ENCODE measurements at places on chromosomes 3 and 15. TPM values are rescaled to one million over a fixed set of nuclear protein-coding genes. Genes with fewer than 3 reads are reported as not detected.

Gene MYLK
- total RNA-seq: 753 TPM

Gene GNAT1
- not detected for total RNA-seq

Gene CCDC54
- total RNA-seq: not detected

Gene TTLL13
- total RNA-seq: not detected

Gene FMN1
- 51.0 TPM for total RNA-seq

Gene CACNA2D3
- not detected for total RNA-seq

Gene C15orf62
- total RNA-seq: 39.3 TPM

Gene NDN
- 38.6 TPM for total RNA-seq

Gene CLN6
- 25.0 TPM for total RNA-seq

Gene GOLGA6L6
- not detected for total RNA-seq

Gene BCL2A1
- total RNA-seq: not detected

Gene C2CD4A
- total RNA-seq: 0.29 TPM

Gene HESX1
- 23.9 TPM for total RNA-seq

Gene MLF1
- 9.9 TPM for total RNA-seq

Gene OSTN
- total RNA-seq: not detected

Gene TMEM62
- total RNA-seq: 65.3 TPM

Gene PAQR9
- not detected for total RNA-seq

Gene ACP3
- total RNA-seq: 3.5 TPM

Gene CLDN16
- total RNA-seq: 0.29 TPM

Gene CD276
- 94.3 TPM for total RNA-seq

GRCh38 chr3:29279286-29279685 lies 1.6 kb upstream of the RBMS3 start:
- H3K27ac ChIP-seq: no peak overlapping the region

DNA sequence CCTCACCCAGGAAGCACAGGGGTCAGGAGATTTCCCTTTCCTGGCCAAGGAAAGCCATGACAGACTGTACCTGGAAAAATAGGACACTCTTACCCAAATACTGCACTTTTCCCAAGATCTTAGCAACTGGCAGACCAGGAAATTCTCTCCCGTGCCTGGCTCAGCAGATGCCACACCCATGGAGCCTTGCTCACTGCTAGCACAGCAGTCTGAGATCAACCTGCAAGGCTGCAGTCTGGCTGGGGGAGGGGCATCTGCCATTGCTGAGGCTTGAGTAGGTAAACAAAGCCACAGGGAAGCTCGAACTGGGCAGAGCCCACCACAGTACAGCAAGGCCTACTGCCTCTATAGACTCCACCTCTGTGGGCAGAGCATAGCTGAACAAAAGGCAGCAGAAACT lies 567.3 kb upstream of the LMCD1 start:
- no peak overlapping the region for H3K27ac ChIP-seq
- H3K4me3 ChIP-seq: no peak overlapping the region
- no peaks in the 10 kb centered on the region for H3K27me3 ChIP-seq
- peak; percentile 42 for DNase-seq
- H3K36me3 ChIP-seq: no peaks in the 10 kb centered on the region

GRCh38 chr3:33202711-33203457 lies 15.7 kb downstream of the SUSD5 start:
- no peaks in the 10 kb centered on the region for H3K36me3 ChIP-seq
- H3K4me3 ChIP-seq: no peak overlapping the region
- no peak overlapping the region for H3K27ac ChIP-seq
- DNase-seq: peak; percentile 47
- H3K27me3 ChIP-seq: no peaks in the 10 kb centered on the region

DNA sequence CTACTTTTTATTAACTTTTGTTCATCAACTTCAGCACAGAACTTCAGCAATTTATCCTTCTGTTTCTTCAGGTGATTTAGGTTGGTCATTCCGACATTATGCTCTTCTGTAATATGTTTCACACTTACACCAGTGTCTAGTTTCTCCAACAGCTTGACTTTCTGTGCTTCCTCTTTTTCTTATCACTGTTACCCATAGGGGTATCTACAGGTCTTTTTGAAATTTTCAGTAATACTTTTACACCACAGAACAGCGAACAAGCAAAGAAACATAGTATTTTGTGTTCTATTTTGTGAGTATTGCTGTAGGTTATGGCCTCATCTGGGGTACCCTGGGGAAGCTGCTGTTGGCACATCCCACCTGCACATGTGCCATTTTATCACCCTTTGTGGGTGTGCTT lies 260.7 kb downstream of the NSUN3 start:
- H3K27ac ChIP-seq: no peak overlapping the region
- H3K27me3 ChIP-seq: no peaks in the 10 kb centered on the region
- H3K4me3 ChIP-seq: no peak overlapping the region
- DNase-seq: no peak

DNA sequence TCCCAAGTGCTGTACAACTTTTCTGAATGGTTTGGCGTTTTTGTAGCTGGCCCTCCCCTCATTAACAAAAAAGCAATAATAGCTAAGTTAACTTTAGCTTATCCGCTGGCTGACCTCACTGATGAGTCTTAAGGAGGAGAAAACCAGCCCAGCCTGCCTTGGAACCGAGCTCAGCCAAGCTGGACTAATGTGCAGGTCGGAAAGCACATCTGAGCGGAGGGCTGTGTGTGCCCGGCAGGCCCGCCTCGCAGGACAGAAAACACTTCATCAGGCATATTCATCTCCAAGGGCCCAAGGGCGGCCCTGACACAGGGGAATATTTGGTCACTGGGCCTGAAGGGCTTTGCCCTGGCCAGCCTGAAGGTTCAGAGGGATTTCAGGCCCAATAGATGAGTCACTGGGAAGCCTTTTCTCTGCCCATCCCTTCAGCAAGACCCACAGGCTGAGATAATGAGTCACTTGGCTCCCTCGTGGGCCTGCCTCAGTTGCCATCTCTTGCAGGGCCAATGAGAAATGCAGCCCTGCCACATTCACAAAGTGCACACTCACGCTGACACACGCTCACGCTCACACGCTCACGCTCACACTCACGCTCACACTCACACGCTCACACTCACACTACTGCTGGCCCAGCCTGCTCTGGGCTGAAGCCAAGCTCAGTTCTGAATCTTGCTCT lies 75.1 kb downstream of the SLC12A8 start:
- peak overlapping the region; percentile 19 for H3K27ac ChIP-seq
- H3K36me3 ChIP-seq: no peaks in the 10 kb centered on the region
- H3K4me1 ChIP-seq: peaks cover 16% of the 10 kb centered on the region
- no peaks in the 10 kb centered on the region for H3K27me3 ChIP-seq
- no peak overlapping the region for H3K4me3 ChIP-seq

GRCh38 chr3:189529889-189530471 lies 101.2 kb upstream of the TP63 start:
- H3K27me3 ChIP-seq: no peaks in the 10 kb centered on the region
- no peaks in the 10 kb centered on the region for H3K36me3 ChIP-seq
- no peak overlapping the region for H3K4me3 ChIP-seq
- H3K27ac ChIP-seq: no peak overlapping the region

DNA sequence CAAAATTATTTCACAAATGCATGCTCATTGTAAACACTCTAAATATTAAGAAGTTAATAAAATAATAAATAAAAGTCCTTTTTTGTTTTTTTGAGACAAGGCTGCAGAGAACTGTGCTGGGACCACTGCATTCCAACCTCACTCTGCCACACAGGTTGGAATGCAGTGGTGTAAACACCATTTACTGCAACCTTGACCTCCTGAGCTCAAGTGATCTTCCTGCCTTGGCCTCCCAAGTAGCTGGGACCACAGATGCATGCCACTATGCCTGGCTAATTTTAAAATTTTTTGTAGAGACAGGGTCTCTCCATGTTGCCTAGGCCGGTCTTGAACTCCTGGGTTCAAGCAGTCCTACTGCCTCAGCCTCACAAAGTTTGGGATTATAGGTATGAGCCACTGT lies 578.4 kb downstream of the ZIC1 start:
- H3K4me3 ChIP-seq: no peak overlapping the region
- no peaks in the 10 kb centered on the region for H3K36me3 ChIP-seq
- H3K27ac ChIP-seq: no peak overlapping the region

DNA sequence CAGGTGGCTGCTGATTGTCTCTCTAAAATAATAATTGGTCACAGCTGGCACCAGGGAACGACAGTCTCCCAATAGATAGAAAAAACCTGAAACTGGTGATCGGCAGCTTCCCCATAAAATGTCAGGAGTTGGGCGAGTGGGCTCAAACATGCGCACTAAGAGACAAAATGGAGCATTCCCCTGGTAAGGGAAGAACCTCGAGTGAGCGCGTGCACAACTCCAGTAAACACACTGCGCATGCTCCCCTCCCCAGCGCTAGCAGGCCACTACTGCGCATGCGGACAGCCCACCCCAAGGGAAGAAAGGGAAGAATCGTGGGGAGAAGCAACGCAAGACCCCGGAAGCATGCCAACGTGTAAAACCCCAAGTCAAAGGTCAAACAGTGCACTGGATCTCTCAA lies 7.7 kb upstream of the STARD5 start:
- no peak overlapping the region for H3K4me3 ChIP-seq
- H3K27ac ChIP-seq: no peak overlapping the region
- no peaks in the 10 kb centered on the region for H3K36me3 ChIP-seq
- no peaks in the 10 kb centered on the region for H3K4me1 ChIP-seq
- no peaks in the 10 kb centered on the region for H3K27me3 ChIP-seq

- no peak for DNase-seq
- H3K27me3 ChIP-seq: peaks cover 44% of the 10 kb centered on the region
- H3K4me1 ChIP-seq: peaks cover 13% of the 10 kb centered on the region
These were observed 710 bp downstream of the MECOM start for GRCh38 chr3:169662843-169663160.

- H3K27ac ChIP-seq: no peak overlapping the region
- no peak overlapping the region for H3K4me3 ChIP-seq
- no peak for DNase-seq
- H3K27me3 ChIP-seq: no peaks in the 10 kb centered on the region
These were observed 102.5 kb downstream of the MYH15 start for GRCh38 chr3:108407886-108408285.

DNA sequence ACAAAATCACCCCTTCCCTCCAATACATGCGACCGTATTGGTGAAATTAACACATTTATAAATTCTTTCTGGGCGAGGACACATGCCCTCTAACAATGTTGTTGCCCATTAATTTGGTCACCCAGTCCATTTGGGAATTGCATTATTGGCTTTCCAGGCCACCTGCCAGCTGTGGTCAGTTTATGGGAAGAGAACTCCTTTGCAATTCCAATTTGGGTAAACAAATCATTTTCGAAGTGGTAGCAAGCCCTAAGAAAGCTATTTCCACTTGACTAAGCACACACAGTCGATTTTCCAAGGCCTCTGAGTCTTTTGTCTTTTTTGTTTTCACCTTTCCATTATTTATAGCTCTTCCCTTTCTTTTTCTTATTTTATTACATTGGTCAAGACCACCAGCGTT lies 362.3 kb upstream of the RGMA start:
- no peak overlapping the region for H3K4me3 ChIP-seq
- no peaks in the 10 kb centered on the region for H3K36me3 ChIP-seq
- no peaks in the 10 kb centered on the region for H3K4me1 ChIP-seq
- H3K27me3 ChIP-seq: no peaks in the 10 kb centered on the region
- DNase-seq: no peak
- no peak overlapping the region for H3K27ac ChIP-seq

GRCh38 chr15:26325495-26325894 lies 447.4 kb downstream of the GABRB3 start:
- DNase-seq: no peak
- no peak overlapping the region for H3K4me3 ChIP-seq
- H3K27ac ChIP-seq: no peak overlapping the region

DNA sequence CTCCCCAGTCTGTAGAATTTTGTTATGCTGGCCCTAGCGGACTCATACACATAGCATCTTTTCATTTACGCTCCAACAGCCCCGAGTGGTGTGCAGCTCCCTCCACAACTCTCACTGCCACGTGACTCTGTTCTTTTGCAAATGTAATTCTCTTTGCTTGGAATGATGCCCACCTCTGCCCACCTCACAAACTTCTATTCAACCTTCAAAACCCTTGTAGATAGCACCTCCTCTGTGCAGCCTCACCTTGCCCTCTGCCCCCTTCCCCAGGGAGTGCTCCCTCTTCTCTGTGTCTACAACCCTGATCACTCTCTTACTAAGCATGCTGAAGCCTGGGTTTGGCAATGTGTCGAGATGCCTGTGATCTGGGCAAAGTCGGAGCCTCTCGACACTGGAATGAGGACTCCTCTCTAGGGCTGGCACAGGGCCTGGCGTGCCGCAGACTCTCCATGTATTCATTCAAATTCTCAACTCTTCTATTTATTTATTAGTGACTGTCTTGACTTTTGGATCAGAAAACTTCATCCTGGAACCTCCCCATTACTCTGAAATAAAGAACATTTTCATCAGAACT lies 73.5 kb downstream of the MGLL start:
- no peaks in the 10 kb centered on the region for H3K27me3 ChIP-seq
- H3K36me3 ChIP-seq: no peaks in the 10 kb centered on the region
- peaks cover 54% of the 10 kb centered on the region for H3K4me1 ChIP-seq
- no peak overlapping the region for H3K4me3 ChIP-seq
- DNase-seq: no peak
- H3K27ac ChIP-seq: peak overlapping the region; percentile 78

GRCh38 chr3:105931500-105931899 lies 62.7 kb upstream of the CBLB start:
- H3K4me3 ChIP-seq: no peak overlapping the region
- H3K4me1 ChIP-seq: no peaks in the 10 kb centered on the region
- no peaks in the 10 kb centered on the region for H3K27me3 ChIP-seq
- no peak for DNase-seq
- no peak overlapping the region for H3K27ac ChIP-seq

DNA sequence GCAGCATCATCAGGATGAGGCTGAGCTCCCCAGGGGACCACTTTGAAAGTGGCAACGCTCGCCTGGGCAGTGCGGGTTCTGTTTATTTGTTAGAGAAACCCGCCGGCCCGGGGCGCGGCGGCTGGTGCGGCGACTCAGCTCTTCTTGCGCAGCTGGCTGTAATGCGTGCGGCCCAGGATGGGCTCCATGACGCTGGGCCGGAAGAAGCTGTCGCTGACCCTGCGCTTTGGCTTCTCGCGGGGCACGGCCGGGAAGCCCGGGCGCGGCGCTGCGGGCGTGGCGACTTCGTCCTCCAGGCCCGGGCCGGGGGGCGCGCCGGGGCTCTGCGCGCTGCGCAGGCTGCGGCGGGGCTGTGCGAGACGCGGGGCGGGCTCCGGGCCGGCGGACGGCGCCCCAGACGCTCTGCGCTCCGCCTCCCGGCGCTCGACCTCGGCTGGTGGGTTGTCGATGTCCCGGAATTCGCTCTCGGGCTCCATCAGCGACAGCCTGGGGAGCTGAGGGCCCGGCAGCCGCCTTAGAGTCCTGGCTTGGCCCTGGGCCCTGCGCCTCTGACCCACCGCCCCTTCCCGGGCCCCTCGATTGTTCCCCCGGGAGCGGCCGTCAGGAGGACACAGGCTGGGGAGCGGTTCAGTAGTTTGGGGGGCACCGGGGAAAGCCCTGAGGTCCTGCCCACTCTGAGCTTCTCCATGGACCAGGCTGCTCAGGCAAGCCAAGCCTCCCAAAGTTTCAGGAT lies 10.3 kb upstream of the KIF7 start:
- H3K4me3 ChIP-seq: peak overlapping the region; percentile 47
- H3K4me1 ChIP-seq: peaks cover 23% of the 10 kb centered on the region
- peak; percentile 57 for DNase-seq
- no peaks in the 10 kb centered on the region for H3K27me3 ChIP-seq

DNA sequence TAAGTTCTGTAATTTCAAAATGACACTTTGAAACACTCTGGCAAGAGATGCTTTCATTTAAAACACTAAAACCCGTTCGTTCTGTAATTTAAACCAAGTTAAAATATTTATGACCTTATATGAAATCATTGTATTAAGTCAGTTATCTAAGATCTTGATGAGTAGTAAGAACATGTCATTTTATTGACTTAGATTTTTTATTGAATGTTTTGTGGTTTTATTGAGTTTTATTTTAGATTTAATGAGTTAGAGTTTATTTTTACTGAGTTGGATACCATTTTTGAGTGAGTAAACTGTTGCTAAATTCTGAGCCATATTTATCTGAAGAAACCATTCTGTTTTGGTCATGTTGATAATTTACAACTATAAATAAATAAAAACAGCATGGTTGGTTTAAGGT lies 94.3 kb downstream of the PPARG start:
- H3K27me3 ChIP-seq: no peaks in the 10 kb centered on the region
- H3K4me3 ChIP-seq: no peak overlapping the region
- peaks cover 19% of the 10 kb centered on the region for H3K36me3 ChIP-seq
- H3K27ac ChIP-seq: no peak overlapping the region
